ENCODE measurements at places on chromosomes 6 and 20.
A peak's percentile ranks its signal among the peaks of the same experiment; 100 is the strongest.

- DNase-seq, result no peak
Measured at GRCh38 chr6:113696960-113697359, 160.2 kb upstream of the MARCKS start.

DNA sequence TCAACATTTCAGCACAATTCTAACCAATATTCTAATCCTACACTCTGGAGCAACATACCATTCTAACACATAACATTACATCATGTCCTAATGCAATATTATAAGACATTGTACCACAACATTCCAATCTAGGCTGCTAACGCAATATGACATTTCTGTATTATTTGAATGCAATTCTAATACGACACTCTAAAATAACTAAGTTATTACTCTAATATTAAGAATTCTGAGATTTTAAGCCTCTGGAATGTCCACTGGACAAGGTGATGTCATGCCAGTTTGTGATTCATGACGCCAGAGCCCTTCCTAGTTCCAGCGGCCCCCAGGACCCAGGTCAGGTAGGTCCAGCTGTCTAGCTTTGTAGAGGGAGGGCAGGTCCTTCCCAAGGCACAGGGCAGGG lies 69.7 kb upstream of the SIRPA start:
- DNase-seq, result no peak

DNA sequence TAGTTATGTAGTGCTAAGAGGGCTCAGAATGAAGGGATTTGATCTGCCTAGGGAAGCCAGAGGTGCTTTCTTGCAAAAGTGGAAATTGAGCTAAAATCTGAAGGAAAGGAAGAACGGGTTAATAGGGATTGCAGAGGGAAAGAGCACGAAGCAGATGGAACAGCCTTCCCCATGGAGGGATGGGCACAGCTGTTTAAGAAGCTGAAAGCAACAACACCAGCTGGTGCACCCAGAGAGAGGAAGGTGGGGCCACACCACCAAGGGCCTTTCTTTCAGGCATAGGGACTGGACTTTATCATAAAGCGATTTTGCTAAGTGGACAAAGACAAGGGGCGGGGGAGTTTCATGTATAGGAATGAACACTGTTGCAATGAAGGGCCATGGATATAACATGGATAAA lies 65.8 kb upstream of the SNRPB2 start:
- DNase-seq, result no peak

- DNase-seq, result no peak
Measured at GRCh38 chr6:3440911-3441310, 15.9 kb downstream of the SLC22A23 start.

DNA sequence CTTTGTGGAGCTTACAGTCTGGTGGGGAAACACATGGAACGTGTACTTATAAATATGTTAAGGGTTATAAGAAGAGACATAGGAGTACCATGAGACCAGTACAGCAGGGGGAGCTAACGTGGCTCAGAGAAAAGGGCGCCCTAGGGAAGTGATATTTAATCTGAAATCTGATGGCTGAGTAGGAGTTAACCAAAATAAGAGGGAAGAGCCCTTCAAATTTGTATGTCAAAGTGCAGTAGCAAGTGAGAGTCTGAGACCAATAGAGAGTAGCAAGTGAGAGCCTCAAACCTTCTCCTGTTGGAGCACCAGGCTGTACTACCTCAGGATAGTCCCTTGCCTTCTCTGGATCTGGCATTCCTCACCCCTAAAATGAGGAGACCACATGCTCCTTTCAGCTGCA lies 6.1 kb upstream of the PKIG start:
- DNase-seq, result no peak

GRCh38 chr20:1861347-1861976 lies 33.7 kb upstream of the SIRPA start:
- DNase-seq, result no peak

DNA sequence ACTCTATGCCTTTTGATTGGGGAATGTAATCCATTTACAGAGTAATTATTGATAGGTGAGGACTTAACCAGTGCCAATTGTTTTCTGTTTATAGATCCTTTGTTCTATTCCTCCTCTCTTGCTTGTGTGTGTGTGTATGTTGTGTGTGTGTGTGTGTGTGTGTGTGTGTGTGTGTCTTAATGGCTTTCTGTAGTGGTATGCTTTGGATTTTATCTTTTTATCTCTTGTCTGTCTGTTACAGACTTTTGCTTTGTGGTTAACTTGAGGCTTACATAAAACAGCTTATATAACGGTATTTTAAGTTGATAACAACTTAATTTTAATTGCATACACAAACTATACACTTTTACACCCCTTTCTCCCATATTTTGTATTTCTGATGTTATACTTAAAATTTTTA lies 54.7 kb downstream of the CDC5L start:
- DNase-seq, result no peak

GRCh38 chr6:8839626-8840025 lies 404.3 kb upstream of the SLC35B3 start:
- DNase-seq, result no peak

DNA sequence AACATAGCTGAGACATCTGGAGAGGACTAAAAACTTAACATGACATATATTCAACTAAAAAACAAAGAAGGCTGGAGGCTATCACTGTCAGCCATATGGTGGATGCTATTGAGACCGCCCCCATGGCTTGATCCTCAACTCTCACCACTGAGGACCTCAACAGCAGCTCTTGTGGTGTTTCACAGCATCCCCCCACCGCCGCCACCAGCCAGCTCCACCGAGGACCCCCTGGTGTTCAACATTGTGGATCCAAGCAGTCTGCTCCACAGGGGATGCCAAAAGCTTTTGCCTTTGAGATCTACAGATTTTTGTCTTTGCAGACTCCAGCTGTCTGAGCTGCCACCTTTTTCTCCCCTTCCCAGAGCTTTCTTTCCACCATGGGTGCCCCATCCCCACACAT lies 64.6 kb downstream of the NUS1 start:
- no peak for DNase-seq

GRCh38 chr6:119760046-119760445 lies 410.5 kb upstream of the MAN1A1 start:
- no peak for DNase-seq

GRCh38 chr6:97668716-97669115 lies 385.7 kb upstream of the MMS22L start:
- DNase-seq, result peak; percentile 13

DNA sequence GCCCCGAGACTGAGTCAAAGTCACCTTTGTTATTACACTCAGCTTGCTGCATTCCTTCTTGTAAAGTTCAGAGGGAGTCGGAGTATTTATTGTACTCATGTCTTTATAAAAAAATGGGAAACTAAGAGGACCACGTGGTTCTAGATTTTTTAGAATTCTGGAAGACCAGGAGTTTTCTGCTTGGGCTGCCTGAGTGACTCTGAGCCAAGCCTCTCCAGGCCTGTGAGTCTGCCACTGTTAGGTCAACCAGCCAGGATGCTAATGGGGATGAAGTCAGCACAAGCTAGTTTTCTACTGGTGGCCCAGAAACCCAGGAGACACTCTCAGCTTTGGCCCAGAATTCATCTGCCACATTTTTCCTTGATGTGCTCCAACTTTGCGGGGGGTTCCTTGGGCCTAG lies 453.5 kb upstream of the SULF2 start:
- DNase-seq, result no peak

- no peak for DNase-seq
Measured at GRCh38 chr6:14190929-14191224, 73.3 kb downstream of the CD83 start.

DNA sequence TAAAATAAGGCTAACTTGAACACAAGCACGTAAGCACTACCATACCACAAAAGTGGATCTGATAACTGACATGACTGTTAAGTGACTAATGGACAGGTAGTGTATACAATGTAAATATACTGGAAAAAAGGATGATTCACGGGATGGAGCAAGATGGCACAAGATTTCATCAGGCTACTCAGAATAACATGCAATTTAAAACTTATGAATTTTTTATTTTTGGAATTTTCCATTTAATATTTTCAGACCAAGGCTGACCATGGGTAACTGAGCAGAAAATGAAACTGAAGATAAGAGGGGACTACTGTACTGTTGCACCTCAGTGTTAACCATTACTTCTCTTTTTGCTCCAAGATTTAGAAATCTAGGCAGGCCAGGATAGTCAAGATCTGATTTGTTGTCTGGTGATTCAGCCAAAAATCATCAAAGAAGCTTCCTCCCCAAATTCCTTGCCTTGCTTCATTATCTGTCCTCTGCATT lies 45.4 kb downstream of the TPBG start:
- DNase-seq, result no peak

DNA sequence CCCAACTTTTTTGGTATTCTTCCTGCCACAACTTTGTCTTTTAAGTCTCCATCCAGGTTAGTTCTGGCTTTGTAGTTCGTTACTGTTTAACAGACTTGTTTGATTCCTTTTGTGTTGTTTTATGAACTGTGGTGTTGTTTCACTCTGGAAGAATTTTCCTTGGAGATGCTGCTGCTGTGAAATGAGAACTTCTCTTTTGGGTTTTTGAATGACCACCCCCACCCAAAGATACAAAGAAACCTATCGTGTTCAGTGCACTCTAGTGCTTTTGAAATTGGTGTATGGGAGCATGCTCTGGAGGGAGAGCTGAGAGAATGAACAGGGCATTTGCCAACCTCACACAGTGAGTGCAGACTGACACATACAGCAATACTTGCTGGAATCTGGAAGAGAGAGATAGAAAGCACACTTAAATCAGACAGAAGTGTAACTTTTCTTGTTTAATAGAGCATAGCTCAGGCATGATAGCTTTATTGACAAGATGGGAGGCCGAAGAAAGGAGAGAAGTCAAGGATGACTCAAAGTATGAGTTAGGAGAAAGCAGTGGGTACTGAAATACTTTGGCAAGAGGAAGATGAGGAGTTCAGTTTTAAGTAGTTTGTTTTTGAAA lies 293.1 kb downstream of the SOX4 start:
- no peak for DNase-seq

- DNase-seq, result no peak
Measured at GRCh38 chr6:35181933-35182612, 31.7 kb upstream of the SCUBE3 start.

DNA sequence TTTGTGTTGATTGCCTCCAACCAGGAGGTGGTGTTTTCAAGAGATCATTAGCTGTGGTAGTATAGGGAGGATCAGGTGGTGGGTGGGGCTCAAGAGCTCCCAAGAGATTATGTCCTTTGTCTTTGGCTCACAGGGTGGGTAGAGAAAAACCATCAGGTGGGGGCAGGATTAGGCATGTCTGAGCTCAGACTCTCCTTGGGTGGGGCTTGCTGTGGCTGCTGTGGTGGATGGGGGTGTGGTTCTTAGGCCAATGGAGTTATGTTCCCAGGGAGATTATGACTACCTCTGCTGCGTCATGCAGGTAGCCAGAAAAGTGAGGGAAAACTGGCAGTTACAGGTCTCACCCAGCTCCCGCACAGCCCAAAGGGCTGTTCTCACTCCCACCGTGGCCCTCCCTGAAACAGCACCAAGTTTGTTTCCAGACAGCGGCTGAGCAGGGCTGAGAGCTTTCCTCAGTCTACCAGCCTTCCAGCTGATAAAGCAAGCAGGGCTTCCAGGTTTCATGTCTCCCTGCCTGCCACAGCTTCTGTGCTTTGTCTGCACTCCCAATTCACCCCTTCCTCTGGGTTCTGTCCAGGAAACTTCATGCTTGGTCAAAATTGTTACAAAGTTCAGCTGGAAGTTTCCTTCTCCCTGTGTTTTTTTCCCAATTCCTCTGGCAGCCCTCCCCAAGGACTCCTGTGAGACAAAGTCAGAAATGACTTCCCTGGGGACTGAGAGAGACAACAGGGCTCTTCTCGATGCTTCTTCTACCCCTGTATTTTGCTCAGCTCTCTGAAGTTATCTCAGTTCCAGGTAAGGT lies 481.1 kb upstream of the MAN1A1 start:
- DNase-seq, result no peak

- no peak for DNase-seq
Measured at GRCh38 chr20:63369724-63370617, 8.8 kb upstream of the CHRNA4 start.

- no peak for DNase-seq
Measured at GRCh38 chr20:63378626-63379025, 17.5 kb upstream of the CHRNA4 start.

DNA sequence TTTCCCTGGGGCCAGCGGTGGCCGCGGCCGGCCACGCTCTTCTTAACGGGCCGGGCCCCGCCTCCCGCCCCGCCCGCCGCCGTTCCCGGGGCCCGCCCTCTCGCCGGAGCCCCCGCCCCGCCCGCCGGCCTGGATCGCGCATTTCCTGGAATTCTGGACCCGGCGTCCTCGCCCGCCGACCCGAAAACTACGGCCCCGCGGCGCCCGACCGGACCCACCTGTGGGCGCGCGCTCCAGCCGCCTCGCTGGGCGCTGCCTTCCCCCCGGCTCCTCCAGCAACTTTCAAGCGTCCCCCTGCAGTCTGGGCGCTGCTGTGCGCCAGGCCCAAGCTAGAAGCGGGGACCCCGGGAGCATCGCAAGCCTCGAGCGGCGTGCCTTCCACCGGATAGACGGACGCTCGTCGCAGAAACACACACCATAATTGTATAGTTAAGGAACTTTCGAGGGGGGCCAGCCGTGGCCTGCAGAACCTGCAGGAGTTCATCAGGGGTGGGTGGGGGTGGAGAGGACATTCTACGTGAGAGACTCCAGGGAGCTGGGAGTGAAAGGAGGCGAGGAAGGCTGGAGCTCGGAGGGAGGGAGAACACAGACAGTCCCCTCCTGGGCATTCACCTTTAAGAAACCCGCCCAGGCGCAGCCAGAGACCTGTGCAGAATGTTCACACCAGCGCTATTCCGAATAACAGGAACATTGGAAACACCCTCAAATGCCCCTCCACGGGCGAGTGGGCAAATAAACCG lies at the start of gene ADA:
Gene ADA (minus strand): TSS at position 16 of the 740 bp plus-strand sequence. CDS start 92 bp downstream, outside the sequence.
- DNase-seq, result peak; percentile 44

DNA sequence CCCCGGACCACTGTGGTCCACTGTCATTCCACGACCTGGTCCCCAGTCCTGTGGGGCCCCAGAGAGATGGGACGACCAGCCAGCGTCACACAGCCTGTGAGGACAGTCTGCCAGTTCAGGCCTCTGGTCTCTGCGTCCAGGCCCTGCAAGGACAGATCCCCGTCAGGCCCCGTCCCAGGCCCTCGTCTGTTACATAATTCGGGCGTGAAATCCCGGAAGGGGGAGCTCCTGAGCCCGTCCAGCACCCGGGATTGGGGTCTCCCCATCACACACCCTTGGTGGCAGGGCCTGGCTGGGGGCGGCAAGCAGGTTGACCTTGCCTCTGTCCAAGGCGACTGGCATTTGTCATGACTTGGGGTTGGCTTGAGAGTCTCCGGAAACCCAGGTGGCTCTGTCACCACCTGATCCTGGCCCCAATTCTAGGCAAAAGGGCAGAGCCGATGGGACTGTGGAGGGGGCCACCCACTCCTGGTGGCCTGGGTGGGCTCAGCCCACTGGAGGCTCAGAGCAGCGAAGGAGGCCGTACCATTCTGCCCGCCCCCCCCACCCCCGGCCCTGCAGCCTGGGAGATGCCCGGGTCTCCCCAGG lies 73.8 kb upstream of the GATA5 start:
- no peak for DNase-seq

GRCh38 chr20:2697768-2698167 lies 5.2 kb downstream of the EBF4 start:
- DNase-seq, result peak; percentile 44

DNA sequence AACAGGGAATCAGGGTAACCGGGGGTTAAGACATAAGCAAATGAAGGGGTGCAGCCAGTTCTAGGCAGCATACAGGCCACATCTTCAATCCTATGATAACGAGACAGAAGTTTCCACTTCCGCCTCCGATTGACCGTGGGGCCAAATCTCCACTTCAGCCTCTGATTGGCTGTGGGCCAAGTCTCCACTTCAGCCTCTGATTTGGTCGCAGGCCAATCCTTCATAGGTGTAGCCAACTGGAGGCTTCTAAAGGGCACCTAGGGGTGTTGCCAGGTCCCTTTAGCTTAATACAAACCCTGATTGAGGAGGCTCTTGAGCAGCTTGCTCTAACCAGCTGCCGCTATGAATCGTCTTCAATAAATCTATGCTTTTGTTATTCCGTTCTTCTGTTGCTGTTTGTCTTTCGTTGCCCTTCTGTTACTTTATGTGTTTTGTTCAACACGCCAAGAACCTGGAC lies 2.1 kb upstream of the ERGIC3 start:
- DNase-seq, result peak; percentile 58
